ENCODE measurements at places on chromosomes 2 and 18.

DNA sequence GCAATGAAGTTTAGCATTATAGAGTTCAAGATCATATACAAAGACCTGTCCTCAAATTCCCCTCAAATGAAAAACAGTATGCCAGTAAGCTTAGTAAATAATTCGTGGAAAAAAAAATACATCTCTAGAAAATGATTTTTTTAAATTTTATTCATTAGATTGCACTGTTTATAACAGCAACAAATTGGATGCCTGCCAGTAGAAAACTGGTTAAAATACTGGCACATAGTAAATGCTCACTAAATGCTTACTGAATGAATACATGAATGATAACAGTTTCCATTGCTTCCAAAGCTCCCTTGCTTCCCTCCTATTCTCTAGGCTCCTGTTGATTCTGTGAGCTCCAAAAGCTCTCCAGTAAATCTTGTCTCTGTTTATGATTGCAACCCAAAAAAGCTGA, 25.5 kb upstream of the SEH1L start:
- no peak for DNase-seq

DNA sequence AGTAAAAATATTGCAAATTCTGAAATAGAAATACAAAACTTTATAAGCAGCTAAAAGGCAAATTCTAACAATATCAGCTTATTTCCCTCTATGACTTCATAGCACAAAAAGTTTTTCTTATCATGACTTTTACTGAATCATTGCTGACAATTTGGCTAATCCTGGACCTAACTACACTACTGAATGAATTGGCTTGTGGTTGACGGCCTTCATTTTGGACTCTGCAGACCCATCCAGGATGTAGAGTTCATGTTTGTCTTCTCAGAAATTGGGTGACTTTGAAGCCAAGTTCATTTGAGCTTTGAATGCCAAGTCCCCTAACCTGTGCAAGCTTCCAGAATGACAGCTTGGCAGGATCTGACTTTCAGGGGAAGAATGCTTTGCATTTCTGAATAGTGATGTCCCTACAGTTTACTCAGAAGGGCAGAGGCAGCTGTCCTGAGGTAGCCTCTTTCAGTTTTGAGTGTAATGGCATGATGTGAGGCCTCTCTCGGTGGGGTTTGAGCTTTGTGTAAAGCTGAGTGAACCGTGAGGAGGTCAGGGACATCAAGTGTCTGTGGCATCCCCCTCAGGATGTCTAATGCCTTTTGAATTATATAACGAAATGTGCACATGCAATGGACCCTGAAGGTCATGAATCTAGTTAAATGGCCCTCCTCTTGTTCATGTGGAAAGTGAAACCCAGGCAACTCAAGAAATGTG, 48.0 kb downstream of the EFEMP1 start:
- no peak for DNase-seq

DNA sequence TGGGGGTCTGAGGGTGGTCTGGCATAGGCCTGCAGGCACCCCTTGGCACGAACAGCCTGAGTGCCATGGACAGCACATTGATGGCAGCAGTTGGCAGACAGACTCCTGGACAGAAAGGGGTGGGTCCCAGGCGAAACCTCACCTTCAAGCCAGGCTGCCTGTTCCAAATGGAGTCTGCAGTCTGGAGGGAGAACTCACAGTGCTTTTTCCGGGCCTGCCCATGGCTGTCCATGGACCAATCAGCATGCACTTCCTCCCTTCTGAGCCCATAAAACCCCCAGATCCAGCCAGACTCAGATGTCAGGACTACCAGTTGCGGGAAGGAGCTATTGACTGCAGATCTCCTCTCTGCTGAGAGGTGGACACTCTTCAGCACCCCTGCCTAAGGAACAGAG, 694.6 kb upstream of the ACVR2A start:
- DNase-seq: no peak

DNA sequence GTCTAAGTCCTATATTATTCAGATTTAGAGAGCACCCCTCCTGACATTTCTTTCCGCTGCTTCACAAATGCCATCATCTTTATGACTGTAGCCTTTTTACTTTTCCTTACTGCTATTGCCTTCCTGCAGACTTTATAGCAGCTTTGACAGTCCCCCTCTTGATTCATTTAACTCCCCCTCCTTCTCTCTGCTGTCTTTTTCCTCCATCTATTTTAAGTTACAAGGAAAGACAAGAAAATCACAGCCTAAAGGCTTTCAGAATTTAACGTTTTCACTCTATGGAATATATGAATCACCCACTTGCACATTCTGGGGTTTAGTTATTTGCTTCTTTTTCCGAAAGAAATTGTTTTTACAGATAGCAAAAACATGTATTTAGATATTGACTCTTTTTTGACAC, 183.4 kb upstream of the SETBP1 start:
- DNase-seq: no peak

GRCh38 chr2:240782886-240783818, 36.9 kb downstream of the KIF1A start:
- DNase-seq: no peak

GRCh38 chr2:43877782-43878464, 39.2 kb downstream of the ABCG8 start:
- peak; percentile 24 for DNase-seq

DNA sequence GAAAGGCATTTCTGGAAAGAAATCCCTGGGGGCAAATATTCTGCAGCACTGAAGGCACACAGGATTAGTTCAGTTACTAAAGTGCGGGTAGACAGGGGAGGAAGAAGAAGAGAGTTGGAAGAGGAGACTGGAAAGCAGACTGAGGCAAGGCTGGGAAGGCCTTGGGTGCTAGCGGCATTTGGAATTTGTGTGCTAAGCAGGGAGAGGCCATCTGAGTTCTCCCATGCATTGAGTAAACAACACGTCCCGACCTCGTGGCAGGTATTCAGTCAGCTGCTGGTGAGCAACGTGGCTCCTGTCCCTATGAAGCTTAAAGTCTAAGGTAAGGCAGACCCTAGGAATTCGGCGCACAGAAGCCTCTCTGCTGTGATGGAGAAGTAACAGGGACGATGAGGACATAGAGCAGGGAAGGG, 30.7 kb downstream of the ATP8B1 start:
- no peak for DNase-seq

DNA sequence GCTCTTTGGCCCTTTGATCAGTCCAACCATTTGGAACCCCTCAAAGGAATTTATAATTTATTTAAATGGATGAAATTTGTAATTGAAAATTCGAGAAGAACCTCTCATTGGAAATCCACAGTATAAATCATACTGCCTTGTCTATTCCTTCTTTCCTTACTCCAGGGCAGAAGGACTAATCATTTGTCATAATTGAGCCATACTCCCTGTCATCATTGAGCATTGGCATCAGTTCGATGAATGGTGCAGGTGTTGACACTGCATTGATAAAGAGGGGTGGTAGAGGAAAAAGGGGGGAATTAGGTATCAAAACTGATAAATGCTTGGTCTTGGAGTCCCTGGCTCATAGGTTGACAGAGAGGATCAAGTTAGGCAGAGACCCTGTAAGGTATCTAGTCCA, 2.0 kb downstream of the VSNL1 start:
- DNase-seq: no peak

GRCh38 chr18:53417003-53417402, 807.5 kb downstream of the MBD2 start:
- DNase-seq: no peak

DNA sequence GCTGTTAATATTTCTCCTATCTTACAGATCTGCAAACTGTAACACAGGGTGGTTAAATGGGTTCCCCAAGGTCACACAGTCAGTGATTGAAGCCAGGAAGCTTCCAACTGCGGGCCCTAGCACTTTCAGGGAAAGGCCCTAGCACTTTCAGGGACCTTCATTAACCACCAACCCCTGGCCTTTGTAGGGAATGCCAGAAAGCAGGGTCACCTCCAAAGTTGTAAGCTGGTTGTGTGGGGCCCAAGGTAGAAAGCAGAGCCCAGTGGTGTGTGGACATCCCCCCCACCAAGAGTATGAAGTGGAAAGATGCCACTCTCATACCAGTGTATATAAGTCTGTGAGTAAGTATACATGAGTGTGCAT, 4.4 kb downstream of the DLX2 start:
- DNase-seq: no peak

- DNase-seq: no peak
Measured at GRCh38 chr18:49305688-49306336, 154.6 kb downstream of the DYM start.

DNA sequence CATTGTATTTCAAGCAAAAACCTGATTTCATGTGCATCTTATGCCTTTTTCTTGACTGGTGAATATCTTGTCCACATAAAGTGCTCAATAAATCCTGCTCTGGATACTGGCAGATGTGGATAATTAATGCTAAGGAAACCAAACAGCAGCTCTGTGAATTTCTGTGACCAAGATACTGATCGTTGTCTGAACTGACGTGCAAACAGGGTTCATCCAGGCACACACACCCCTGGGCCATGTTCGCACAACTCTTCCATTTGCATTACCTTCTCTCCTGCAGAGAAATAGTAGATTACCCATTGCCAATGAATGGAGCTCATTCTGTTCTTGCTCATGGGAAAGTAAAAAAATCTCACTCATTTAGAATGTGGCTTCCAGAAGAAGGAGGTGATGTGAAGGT, 316.2 kb upstream of the TRIB2 start:
- DNase-seq: no peak

DNA sequence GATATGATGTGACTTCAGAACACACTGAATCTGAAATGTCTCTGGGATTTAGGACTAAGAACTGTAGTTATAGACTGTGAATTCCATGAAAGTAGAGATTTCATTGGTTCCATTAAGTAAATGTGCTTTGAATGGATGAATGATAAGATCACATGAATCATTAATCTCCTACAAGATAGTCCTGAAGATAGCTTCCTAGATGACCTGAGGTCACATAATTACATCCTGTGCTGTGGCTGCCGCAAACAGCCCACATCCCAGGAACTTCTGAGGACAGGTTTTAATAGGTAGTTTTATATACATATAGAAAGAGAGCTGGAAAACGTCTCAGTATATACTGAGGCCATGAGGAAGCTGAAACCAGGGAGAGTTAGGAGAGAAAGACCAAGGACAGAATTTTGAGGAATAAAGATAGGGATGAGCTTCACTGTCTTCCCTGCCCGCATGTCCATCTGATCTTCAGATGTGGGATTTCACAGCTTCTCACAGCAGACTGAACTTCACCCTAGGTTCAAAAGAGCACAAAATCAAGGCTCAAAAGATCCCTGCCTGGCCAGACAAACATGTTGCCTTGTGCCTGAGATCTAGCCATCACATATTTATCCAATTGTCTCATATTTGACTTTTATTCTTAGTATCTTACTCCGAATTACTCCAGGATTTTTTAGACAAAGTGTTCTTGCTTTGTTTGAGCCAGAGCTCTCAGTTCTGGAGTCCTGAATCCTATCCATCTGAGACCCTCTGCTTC, 188.2 kb downstream of the IRS1 start:
- no peak for DNase-seq

GRCh38 chr18:24878289-24878688, 417.9 kb downstream of the HRH4 start:
- DNase-seq: no peak

DNA sequence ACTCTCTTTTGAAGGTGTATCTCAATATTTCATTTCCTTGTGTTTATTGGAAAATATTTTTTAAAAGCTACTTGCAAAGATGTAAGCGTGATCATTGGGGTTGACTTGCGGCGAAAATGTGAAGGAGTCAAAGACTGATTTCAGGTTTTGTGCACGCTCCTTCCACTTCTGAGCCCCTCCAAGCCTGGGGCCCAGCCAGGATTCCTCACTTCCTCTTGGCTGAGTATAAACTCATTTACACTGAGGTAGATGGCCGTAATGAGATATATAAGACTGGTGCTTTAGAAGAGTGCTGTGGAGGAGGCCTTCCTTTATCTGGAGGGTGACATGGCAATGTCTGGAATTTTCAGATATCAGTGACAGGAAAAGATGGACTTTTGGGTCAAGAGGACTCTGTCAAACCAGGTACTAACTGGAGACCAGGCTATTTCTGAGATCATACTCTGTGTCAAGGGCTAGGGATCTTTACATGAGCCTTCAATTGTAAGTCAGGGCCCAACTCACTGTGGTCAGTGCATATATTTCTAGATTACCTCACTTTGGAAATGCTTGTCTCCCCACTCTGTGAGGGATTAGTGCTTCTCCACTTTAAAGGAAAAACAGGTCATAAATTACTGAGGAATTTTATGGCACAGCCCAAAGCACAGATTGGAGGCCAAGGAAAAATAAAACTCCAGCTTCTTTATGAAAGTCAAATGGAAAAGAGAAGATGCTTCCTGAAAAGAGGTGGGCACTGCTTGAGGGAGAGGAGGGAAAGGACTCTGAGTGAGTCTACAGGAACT, 22.8 kb downstream of the PRKCE start:
- DNase-seq: no peak

- no peak for DNase-seq
Measured at GRCh38 chr2:180983468-180984242, 3.2 kb downstream of the UBE2E3 start.

GRCh38 chr2:63866009-63866709, 24.5 kb downstream of the UGP2 start:
- DNase-seq: no peak

Measured in activated CD8-positive, alpha-beta memory T cell treated with anti-CD3 and anti-CD28 coated beads for 48 hours (primary cell).